ENCODE measurements at places on chromosomes 2 and 18.

DNA sequence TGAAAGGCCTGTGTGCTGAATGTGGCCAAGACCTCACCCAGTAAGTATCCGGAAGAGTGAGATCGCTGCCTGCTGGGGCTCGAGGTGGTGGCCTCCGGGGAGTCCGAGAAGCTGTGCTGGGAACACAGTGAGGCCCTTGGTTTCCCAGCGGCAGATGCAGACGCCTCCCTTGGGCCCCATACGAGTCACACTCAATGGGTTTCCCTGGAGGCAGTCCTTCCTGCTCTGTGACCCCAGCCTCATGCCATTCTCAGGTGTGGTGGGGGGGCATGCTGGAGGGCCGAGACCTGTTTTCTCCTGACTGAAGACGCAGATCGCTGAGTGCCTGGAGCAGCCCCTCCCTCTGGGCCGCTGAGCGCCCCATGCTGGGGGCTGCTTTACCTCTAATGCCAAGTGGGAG lies 15.7 kb downstream of the CTDP1 start:
- no peak for DNase-seq

GRCh38 chr2:73762571-73762970 lies 17.3 kb downstream of the DUSP11 start:
- DNase-seq = no peak

DNA sequence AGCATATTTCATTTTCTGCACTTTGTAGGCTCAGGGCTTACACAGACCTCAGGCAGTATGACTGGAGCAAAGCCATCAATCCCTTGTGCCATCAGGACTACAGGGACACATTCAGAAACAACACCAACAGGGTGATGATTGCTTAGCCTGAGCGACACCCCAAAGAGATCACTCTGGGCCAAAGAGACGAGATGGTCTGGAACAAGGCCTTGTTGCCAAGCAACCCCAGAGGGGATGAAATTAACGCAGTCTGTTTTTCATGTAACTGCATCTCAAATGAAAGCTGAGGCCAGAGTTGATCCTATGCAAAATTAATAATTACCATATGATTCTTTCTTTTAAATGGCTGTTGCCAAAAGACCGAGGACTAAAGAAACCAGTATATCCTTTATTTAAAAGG lies 20.2 kb upstream of the B3GNT2 start:
- DNase-seq = peak; percentile 44

DNA sequence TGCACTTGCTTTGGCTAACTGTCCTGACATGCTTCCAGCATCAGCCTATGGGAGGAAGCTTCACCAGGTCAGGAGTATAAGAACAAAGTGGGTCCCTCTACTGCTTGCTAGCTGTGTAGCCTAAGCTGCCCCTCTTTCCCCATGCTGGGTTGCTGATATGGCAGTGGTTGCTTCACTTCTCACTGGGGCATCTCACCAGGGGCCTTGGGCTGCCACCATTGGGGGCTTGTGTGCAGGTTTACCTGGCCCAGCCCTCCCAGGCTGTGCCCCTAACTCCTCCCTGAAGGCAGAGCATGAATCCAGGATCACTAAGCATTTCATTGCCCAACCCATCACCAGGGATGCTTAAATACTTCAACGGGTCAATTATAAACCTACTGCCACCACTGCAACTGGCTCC lies 817.1 kb upstream of the TMEFF2 start:
- no peak for DNase-seq

- DNase-seq = peak; percentile 28
Measured at GRCh38 chr18:21463718-21464117, 136.8 kb downstream of the ESCO1 start.

DNA sequence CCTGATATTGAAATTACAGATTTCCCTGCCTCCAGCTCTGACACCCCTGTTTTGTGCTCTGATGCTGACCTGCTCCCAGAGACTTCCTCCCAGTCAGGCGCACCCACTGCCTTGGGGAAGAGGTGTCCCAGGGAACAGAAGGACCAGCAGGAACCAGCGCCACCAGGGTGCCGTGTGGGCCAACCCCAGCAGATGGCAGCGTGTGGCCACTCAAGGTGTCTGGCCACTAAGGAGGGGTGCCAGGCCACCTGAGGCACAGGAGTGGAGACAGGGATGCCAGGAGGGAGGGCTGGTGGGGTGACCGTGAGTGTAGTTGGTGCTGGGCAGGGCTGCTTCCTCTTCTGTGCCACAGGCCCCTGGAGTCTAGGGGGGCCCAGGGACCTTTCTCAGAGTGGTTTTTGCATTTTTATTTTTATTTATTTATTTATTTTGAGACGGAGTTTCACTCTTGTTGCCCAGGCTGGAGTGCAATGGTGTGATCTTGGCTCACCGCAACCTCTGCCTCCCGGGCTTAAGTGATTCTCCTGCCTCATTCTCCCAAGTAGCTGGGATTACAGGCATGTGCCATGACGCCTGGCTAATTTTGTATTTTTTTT lies 56.0 kb downstream of the TEX44 start:
- DNase-seq = peak; percentile 59

GRCh38 chr2:221289389-221289788 lies 282.7 kb downstream of the EPHA4 start:
- DNase-seq = no peak

GRCh38 chr18:77321823-77322805 lies 72.5 kb downstream of the GALR1 start:
- DNase-seq = no peak

DNA sequence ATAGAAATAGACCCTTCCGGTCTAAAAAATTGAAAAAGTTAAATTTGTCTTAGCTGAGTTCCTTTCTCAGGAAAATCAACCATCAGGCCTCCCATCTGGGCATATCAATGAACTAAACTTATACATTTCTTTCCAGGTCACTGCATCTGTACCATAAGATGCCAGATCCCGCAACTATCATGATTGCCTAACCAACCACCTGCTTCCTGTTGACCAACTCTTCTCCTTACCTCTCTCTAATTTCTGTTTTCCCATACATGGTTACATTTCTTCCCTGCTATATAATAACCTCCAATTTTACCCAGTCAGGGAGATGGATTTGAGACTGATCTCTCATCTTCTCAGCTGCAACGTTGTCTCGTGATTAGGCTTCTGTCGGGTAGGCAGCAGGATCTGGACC lies 228.7 kb downstream of the FSIP2 start:
- no peak for DNase-seq

GRCh38 chr2:145185696-145186095 lies 665.8 kb upstream of the ZEB2 start:
- no peak for DNase-seq

- no peak for DNase-seq
Measured at GRCh38 chr18:79574938-79575525, 104.6 kb upstream of the CTDP1 start.

DNA sequence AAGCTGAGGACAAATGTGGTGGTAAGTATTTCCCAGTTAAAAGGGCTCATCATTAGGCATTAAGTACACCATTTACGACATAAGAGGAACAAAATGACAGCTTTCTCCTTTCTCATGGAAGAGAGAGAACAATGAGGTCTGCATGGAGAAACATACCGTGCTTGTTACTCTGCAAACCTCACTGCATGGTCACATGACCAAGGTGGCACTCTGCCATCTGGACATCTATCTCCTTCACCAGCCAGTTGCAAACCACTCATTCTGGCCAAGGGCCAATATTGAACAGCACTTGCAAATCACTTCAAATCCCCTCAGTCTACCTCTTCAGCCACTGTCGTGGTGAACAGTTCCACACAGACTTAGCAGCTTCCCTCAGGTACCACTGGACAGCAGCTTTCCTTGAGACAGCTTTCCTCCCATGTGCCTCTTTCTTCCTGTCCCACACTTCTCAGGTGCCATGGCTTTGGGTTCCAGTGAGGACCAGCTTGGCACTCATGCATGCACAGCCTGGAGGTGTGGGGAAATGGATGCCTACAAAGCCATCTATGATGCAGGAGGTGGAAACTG lies 29.5 kb upstream of the DPP4 start:
- no peak for DNase-seq

GRCh38 chr2:241217320-241218031 lies 29.0 kb downstream of the ANO7 start:
- DNase-seq = peak; percentile 74

DNA sequence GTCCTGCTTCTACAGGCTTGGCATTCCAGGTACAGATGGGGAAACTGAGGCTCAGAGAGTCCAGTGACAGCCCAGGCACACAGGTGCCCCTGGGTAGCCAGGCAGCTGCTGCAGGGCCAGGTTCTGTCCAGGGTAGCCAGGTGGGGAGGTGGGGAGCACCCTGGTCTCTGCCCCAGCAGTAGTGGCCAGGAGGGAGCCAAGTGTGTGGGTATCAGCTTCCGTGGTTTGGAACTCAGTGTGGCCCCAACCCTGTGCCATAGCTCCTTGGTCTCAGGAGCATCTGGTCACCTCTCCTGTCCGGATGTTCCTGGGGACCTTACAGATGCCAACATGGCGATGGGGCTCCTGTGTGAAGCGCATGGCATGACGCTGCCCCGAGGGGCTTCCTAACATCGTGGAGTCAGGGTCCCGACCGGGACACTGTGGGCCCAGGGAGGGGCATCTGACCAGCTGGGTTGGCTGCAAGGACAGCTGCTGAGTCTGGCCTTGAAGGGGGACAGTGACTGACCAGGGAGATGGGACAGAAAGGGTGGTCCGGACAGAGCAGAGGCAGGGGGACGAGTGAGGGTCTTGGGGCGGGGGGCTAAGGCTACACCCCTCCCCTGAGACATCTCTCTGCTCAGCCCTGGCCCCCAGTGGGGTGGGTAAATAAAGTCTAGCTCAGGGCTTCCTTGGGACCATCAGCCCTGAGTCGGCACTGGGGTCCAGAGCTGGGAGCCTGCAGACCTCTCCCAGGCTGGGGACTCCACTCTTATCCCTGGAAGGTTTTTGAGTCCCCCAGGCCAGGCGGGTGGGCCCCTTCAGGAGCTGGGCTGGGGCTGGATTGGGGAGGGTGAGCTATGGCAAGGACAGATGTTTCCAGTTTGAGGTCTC lies 76.0 kb upstream of the SMAD7 start:
- no peak for DNase-seq

DNA sequence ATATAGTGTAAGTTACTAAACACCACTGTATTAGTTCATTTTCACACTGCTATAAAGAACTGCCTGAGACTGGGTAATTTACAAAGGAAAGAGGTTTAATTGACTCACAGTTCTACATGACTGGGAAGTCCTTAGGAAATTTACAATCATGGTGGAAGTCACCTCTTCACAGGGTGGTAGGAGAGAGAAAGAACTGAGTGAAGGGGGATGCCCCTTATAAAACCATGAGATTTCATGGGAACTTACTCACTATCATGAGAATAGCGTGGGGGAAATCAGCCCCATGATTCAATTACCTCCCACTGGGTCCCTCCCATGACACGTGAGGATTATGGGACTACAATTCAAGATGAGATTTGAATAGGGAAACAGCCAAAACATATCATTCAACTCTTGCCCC lies 618.0 kb downstream of the NYAP2 start:
- no peak for DNase-seq

Measured in left cardiac atrium (tissue), 4 donors.